Kidney epithelial cell (primary cell): ENCODE measurements at places on chromosomes 1 and 21. TPM values are rescaled to one million over a fixed set of nuclear protein-coding genes. Genes with fewer than 3 reads are reported as not detected.

GRCh38 chr1:3397311-3397710 lies 57.2 kb upstream of the ARHGEF16 start:
- DNase-seq: no peak

GRCh38 chr1:110573314-110573713 lies 32.8 kb downstream of the KCNA2 start:
- DNase-seq: no peak

Gene TCHH
- 0.07 and 0.08 TPM in 2 replicates for total RNA-seq

Gene AADACL4
- not detected in 2 replicates for total RNA-seq

GRCh38 chr1:64197076-64197475 lies 6.3 kb upstream of the UBE2U start:
- no peak for DNase-seq

Gene XKR8
- total RNA-seq: 11.7 and 12.7 TPM in 2 replicates

DNA sequence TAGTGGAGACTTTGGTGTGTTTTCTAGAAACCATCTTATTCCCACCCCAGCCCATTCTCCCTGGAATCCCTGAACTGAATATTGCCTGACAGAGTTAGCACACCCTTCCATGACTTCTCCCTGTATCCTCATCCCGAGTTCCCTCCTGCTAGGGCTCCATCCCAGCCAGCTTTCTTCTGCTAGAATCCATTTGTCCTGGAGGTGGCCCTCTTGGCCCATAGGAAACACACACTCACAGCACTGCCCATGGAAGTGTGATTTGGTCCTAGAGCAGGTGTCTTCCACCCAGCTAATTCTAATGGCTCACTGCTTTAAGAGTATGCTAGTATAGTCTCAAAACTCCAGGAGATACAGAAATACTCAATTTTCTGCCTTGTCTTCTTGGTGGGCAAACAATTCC lies 4.1 kb downstream of the KRTAP15-1 start:
- DNase-seq: no peak

DNA sequence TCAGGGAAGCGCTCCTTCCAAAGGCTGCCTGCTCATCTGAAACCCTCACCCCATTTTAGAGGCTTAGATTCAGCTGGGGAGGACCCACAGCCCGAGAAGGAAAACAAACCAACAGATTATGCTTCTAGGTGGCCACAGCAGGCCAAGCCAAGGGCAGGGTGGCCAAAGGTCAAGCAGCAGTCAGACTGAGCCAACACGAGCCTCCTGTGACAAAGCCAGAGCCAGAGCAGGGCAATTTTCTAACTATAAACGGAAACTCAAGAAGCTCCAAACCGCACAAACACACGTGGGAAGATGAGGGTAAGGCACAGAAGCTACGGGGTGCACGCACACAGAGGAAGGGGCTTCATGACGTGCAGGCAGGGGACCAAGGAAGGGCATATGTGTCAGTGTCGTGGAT lies 64.1 kb downstream of the PLEKHA6 start:
- DNase-seq: no peak

GRCh38 chr1:17437580-17438317 lies 1.7 kb downstream of the RCC2 start:
- DNase-seq: no peak

Gene TRIM67
- 0.14 and 0.63 TPM in 2 replicates for total RNA-seq

GRCh38 chr1:110541906-110542395 lies 23.0 kb upstream of the KCNA10 start:
- no peak for DNase-seq

GRCh38 chr1:105684714-105685113 lies 1371.8 kb upstream of the PRMT6 start:
- no peak for DNase-seq

DNA sequence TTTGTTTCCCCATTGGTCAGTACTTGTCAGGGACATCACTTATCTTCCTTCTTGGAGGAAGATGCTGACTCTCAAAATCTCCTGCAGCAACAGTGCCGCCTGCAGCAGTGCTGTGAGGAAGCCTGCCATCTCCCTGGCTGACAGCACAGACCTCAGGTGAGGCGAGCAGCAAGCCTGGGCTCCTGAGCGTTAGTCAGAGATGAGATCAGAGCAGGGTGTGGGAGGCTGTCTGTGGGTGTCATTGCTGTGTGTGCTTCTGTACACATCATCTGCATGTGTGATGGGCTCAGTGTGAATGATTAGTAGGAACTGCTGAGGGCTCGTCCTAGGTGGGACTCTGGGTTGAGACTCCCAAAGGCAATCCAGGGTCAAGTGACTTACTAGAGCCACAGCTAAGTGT lies 6.1 kb downstream of the STRIP1 start:
- DNase-seq: no peak

Gene CD1E
- not detected in 2 replicates for total RNA-seq

Gene ADAMTS5
- 16.3 and 17.3 TPM in 2 replicates for total RNA-seq

GRCh38 chr1:231027136-231027925 lies 12.7 kb downstream of the FAM89A start:
- DNase-seq: no peak

Gene PROX1
- 0.88 and 0.96 TPM in 2 replicates for total RNA-seq

- no peak for DNase-seq
Measured at GRCh38 chr1:4307911-4308545, 346.4 kb upstream of the AJAP1 start.

DNA sequence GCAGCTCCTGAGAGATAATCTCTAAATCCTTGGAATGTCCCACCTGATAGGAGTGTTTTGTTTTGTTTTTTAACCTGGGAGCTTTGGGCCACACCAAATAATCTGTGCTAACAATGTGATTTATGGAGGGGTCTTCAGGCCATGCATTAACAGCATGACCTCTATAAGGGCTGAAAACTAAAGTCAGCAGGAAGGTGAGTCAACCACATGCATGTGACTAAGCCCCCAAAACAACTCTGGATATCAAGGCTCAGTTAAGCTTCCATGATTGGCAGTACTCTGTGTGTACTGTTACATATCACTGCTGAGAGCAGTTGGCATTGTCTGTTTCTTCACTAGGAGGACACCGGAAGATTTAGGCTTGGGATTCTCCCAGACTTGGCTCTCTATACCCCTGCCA lies 10.7 kb downstream of the AUNIP start:
- no peak for DNase-seq

- DNase-seq: no peak
Measured at GRCh38 chr1:43836267-43836951, 97.2 kb upstream of the ARTN start.

Gene FCAMR
- not detected in 2 replicates for total RNA-seq

GRCh38 chr1:225479996-225480720 lies 52.3 kb upstream of the LBR start:
- no peak for DNase-seq

Gene SERTAD4
- 10.6 and 11.4 TPM in 2 replicates for total RNA-seq

- DNase-seq: no peak
Measured at GRCh38 chr21:44889625-44890337, 16.3 kb upstream of the PTTG1IP start.

- no peak for DNase-seq
Measured at GRCh38 chr1:244047621-244048255, 3.3 kb upstream of the ZBTB18 start.

DNA sequence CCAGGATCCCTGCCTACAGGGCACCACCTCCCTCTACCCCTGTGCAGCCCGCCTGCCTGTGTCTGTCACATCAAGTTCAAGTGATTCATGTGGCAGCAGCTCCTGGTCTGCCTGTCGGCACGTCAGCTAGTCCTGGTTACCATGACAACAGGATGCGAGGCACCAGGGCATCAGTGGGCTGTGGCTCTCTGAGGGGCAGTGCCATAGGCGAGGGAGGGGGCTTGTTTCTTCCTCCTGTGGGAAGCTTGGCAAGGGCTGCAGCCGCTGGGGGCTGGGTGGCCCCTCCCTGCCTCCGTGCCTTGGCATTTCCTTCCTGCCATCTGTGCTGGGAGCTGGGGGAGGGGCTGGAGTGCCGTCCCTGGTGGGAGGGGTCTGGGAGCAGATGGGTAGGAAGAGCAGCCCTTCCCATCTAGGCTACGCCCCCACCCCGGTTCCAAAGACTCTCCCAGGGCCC lies 43.1 kb downstream of the FOXO6 start:
- DNase-seq: no peak

Gene MPL
- total RNA-seq: not detected in 2 replicates

Gene UBE2U
- total RNA-seq: not detected in 2 replicates

DNA sequence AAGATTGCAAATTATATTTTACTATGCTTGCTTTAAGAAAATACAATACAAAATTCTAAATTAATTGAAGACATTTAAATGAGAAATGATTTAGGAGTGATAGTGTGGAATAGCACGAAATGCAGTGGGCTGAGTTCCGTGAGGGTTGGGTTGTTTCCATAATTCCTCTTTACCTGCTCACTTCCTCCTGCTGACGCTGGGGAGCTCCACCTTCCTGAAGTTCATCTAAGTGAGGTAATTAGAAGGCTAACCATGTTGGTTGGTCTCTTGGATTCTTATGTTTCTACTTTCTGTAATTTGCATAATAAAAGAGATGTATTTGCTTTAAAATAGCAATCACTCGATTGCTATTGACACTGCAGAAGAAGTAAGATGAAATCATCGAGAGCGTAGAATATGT lies 4.7 kb downstream of the OR14I1 start:
- no peak for DNase-seq

- DNase-seq: no peak
Measured at GRCh38 chr1:177966199-177966598, 3.7 kb downstream of the SEC16B start.

Gene CACNA1S
- total RNA-seq: not detected in 2 replicates

Gene RSPO1
- total RNA-seq: 0.08 and 0.14 TPM in 2 replicates

DNA sequence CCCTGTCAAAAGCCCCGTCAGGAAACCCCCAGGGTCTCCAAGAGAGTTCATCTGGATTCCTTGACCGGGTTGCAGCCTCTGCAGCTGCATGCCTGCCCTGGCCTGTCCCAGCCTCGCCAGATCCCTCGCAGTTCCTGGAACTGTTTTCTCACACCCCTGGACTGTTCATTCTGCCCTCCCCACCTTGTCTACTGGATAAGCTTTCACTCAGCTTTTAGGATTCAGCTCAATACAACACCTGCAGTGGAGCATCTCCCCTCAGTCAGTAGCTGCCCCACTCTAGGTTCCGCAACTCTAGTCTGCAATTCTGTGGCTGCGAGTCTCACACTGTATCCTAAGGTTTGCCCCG lies 67.2 kb downstream of the FAM163A start:
- DNase-seq: no peak

DNA sequence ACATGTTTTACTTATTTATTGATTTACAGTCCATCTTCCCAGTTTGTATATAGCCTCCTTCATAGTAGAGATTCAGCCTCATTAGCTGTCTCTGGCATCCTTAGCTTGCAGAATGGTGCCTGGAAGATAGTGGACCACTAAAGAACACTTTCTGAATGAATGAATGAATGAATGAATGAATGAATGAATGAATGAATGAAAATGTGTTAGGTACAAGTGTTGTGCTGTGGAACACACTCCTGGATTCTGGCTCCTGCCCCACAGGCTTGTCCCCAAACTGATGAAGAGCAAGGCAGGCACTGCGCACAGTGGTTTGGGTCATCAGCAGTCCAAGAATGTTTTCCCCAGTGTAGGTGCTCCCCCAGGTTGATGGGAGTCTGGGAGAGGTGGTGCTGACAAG lies 159.4 kb downstream of the ST6GALNAC5 start:
- DNase-seq: no peak

Gene SPRR2A
- 1.0 and 3.9 TPM in 2 replicates for total RNA-seq

GRCh38 chr1:162230096-162230495 lies 146.6 kb downstream of the SPATA46 start:
- no peak for DNase-seq

- DNase-seq: no peak
Measured at GRCh38 chr1:163029901-163030300, 39.3 kb upstream of the RGS4 start.

DNA sequence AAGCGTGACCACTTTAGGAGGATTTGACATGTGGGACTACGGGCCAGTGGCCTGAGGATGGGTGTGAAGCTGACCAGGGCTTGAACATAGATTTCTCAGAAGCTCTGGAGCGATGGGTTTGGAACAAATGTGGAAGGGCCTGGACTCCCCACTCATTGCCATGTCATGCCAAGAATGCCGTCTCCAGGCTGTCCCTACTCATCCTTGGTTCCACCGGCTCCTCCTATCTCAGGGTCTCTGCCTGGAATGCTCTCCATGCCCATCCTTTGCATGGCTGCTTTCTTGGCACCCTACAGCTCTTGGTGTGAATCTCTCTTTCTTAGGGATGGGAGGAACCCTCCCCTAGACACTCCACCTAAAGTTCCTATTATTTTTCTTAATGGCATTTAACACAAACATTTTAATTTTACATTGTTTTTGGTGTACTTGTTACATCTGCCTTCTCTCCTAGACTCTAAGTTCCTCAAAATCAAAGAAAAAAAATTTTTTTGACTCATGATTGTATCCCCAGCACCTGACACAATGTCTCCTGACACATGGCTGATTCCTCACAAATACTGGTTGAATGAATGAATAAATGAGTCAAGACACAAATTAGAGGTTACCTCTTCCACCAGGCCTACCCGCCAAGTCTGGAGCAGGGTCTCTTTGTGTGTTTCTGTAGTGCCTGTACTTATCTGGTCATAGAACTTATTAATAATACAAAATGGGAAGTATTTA lies 114.5 kb downstream of the OMA1 start:
- no peak for DNase-seq

Gene TMEM54
- total RNA-seq: 99.0 and 162 TPM in 2 replicates
